ENCODE measurements at places on chromosomes 3 and 15.

GRCh38 chr15:42384597-42384996 lies 25.3 kb downstream of the CAPN3 start:
- no peak for DNase-seq

DNA sequence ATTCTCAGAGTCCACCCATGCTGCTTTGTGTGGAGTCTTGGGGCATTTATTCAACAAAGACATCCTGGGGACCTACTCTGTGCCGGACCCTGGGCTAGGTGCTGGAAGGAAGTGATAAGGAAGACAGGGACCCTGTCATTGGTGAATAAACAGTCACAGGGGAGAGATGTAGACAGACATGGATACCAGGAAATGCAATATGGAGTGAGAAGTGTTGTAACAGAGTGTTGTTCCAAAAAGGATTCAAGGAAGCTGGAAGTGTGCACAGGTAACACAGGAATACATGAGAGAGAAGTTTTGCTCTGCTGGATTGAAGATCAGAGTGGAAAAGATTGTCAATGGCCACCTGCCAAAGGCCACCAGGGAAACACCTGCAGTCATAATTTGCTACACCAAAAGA lies 89.0 kb downstream of the PDCD6IP start:
- no peak for DNase-seq

GRCh38 chr3:49707113-49707480 lies 12.4 kb downstream of the AMIGO3 start:
- DNase-seq, result no peak

DNA sequence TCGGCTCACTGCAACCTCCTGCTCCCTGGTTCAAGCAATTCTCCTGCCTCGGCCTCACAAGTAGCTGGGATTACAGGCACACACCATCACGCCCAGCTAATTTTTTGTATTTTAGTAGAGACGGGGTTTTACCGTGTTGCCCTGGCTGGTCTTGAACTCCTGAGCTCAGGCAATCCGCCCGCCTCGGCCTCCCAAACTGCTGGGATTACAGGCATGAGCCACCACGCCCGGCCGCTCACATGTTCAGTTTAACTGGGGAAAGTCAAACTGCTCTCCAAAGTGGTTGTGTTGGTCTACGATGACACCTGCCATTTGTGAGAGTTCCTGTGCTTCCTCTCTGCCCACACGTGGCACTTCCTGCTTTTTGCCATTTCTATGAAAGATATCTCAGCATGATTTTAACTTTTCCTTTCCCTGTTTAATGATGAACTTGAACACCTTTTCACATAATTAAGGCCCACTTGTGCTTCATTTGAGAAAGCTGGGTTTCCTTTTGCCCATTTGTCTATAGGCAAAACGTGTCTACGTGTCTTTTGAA lies 877 bp upstream of the GP5 start:
- no peak for DNase-seq

DNA sequence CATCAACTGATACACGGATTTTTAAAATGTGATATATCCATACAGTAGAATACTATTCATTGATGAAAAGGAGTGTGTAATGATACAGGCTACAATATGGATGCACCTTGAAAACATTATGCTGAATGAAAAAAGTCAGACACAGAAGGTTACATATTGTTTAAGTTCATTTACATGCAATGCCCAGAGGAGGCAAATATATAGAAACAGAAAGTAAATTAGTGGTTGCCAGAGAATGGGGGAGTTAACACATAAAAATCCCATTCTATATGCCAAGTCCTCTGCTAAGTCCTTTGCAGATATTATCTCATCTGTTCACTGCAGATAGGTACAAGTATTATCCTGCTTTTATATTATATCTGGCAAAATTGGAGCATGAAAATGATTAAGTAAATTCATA lies 22.1 kb upstream of the CDIN1 start:
- DNase-seq, result no peak

DNA sequence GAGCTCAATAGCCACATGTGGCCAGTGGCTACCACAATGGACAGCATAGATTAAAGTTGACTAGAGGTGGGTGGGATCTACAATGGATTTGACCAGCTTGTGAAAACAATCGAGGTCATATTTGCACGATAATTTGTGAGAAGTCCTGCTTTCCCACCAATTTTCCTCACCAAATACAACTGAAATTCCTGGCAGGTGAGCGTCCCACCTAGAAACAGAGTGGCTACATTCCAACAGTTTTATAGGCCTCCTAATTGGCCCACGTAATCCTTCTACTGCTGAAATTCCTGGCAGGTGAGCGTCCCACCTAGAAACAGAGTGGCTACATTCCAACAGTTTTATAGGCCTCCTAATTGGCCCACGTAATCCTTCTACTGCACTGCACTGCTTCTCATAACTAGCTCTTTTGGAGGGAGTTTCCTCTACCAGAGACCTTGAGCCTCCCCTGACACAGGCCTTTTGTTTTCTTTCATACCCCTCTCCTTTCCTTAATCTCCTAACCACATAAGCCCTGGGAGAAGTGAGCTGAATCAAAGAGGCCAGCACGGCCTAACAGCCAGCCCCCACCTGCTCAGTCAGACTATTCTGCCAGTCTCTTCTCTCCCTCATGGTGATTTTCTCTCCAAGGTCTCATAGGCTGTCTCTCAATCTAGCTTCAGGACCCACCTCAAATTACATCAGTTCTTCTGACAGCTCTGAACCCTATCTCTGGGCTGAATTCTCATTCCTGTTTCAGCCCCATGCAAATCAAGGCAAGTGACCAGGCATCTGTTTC lies 80.2 kb downstream of the BFSP2 start:
- no peak for DNase-seq

DNA sequence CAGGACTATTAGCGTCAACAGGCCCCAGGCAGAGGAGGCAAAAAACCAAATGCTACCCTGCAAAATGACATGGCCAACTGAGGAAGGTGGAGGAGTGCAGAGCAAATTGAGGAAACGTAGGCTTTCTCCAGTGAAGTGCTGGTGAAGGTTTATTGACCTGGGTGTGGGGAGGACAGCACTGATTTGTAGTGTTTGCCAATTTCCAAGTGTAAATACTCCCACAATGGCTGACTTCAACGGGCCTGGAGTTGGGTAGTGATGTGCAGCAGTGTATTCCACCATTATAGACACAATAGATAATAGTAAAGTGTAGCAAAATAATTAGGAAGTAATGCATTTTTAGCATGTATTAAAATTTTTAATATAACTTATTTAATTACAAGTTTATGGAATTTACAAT lies 32.2 kb upstream of the TPM1 start:
- DNase-seq, result no peak

DNA sequence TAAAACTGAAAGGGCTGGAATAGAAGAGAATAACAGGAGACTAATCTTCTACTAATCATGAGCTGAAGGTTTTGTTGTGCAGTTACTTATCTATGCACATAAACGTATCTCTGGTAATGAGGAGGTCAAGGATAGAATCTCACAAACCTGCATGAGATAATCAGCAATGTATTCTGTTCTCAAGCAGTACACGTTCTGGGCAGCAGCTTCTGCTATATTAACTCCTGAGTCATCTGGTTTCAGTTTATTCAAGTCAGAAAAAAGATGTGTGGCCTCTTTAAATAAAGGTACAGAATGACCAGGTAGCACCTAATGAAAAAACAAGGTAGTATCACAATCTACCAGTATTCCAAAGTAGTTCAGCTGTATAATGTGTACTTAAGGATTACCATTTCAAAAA lies 34.9 kb downstream of the CDV3 start:
- DNase-seq, result no peak

DNA sequence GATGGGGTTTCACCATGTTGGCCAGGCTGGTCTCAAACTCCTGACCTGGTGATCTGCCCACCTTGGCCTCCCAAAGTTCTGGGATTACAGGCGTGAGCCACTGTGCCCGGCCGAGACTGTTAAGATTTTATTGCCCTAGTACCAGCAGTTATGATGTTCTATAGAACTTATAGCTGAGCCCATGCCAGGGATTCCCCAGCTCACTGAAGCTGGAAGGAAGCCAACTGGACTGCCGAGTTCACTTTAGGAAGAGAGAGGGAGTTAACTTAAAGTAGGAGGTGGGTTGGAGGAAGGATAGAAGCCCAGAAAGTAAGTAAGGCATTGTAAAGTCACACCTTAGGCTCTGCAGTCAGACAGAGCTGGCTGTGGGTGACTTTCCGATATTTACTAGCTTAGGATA lies 101.1 kb upstream of the BOC start:
- no peak for DNase-seq

DNA sequence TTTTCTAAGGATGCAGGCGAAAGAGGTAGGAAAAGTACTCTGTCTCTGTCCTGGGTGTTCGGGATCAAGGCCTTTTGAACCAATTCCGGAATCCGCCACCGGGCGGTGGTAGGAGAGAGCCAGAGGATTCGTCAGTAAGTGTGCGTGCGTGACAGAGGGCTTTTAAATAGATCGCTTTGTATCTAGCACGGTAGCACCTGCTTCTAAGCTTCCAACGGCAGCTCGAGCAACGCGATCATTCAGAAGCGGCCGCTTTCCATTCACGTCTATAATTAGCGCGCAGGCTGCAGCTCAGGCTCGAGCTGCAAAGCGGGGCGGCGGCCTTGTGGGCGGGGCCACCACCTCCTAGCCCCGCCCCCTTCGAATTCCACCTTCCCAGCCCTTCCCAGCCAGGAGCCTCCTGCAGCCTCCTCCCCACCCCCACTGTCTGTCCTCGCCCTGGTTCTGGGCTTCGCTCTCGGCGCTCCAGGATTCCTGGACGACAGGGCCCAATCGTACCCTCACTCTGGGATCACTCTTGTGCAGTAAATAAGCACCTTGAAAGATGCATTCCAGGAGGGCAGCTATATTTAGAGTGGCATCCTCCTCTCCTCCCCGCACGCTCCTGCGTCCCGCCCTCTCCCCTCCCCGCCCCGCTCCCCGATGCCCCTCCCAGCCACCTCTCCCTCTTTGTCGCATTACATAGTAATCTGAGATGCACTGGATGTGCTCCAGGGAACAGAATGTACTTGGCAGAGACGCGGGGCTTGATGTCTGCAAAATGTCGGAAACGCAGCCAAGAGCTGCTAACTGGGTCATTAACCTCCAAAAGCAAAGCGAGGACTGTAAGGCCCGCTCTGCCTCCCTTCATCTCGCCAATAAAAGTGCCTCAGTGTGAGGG lies 224.1 kb upstream of the TPRG1 start:
- peak; percentile 20 for DNase-seq

All from activated CD4-positive, alpha-beta T cell treated with anti-CD3 and anti-CD28 coated beads, Interleukin-2, amount 50 U/mL, for 16 hours (primary cell).